ENCODE measurements at places on chromosomes 12 and 14. TPM values are rescaled to one million over a fixed set of nuclear protein-coding genes. Genes with fewer than 3 reads are reported as not detected.
A peak's percentile ranks its signal among the peaks of the same experiment; 100 is the strongest.

DNA sequence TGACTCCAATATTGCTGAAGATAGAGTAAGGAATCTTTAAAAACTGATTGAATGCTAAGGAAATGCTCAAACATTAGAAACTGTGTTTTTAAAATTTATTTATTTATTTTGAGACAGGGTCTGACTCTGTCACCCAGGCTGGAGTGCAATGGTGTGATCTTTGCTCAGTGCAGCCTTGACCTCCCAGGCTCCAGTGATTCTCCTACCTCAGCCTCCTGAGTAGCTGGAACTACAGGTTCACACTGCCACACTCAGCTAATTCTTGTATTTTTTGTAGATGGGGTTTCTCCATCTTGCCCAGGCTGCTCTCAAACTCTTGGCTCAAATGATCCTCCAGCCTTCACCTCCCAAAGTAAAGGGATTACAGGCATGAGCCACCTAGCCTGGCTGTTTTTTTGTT lies 3.3 kb upstream of the DCAF5 start:
- no peaks in the 10 kb centered on the region for H3K4me1 ChIP-seq
- no peaks in the 10 kb centered on the region for H3K36me3 ChIP-seq
- DNase-seq, result no peak
- no peak overlapping the region for H3K4me3 ChIP-seq
- H3K27me3 ChIP-seq, result no peaks in the 10 kb centered on the region

USP44 gene
- 0.93 TPM for polyA plus RNA-seq

DNA sequence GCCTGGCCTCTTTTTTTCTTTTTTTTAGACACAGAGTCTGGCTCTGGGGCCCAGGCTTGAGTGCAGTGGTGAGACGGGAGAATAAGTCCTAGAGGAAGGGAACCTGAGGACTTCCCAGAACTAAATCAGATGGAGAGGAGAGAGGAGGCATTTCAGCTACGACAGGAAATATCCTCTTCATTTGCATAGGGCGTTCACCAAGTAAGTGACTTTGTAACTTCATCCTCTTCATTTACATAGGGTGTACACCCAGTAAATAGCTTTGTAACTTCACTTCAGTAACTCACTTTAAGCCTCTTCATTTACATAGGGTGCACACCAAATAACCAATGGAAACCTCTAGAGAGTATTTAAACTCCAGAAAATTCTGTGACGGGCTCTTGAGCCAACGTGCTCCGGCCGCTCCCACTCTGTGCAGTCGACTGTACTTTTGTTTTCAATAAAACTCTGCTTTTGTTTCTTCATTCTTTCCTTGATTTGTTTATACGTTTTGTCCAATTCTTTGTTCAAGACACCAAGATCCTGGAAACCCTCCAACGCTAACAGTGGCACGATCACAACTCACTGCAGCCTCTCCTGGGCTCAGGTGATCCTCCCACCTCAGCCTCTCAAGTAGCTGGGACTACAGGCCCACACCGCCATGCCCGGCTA lies 21.4 kb upstream of the ANKRD9 start:
- peaks cover 8% of the 10 kb centered on the region for H3K4me1 ChIP-seq
- no peaks in the 10 kb centered on the region for H3K36me3 ChIP-seq

GRCh38 chr12:19901841-19902240 lies 462.5 kb downstream of the AEBP2 start:
- no peak overlapping the region for H3K27ac ChIP-seq
- no peak for DNase-seq
- H3K27me3 ChIP-seq, result no peaks in the 10 kb centered on the region
- H3K4me3 ChIP-seq, result no peak overlapping the region
- H3K36me3 ChIP-seq, result no peaks in the 10 kb centered on the region

DNA sequence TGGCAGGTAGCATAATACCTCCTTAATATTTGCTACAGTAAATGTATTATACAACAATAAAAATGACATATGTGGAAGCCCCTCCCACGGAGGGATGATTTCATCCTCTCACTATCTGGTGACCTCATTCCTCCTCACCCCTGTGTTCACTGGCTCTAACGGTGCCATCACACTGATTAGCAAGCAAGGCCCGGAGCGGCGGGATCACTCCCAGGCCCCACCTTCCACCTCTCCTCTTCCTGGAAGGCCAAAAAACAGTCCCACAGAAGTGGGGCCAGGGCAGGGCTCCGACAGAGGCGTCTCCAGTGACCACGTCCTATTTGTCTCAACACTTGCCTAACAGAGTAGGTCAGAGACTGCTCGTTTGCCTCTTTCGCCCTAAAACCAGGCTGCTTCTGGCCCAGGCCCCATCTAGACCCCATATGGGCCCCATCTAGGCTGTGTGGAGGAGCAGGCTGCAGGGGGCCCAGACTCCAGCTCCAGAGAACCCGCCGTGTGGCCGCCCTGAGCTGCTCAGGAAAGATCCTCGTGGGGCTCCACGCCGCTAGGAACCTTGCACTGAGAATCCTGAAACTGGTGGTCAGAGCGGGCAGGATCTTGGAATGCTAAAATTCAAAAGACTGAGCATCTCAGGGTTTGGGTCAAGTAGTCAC lies 3.7 kb downstream of the SELPLG start:
- no peaks in the 10 kb centered on the region for H3K27me3 ChIP-seq
- H3K27ac ChIP-seq, result no peak overlapping the region
- H3K36me3 ChIP-seq, result no peaks in the 10 kb centered on the region
- peak; percentile 55 for DNase-seq

KERA gene
- polyA plus RNA-seq, result 0.22 TPM

DNA sequence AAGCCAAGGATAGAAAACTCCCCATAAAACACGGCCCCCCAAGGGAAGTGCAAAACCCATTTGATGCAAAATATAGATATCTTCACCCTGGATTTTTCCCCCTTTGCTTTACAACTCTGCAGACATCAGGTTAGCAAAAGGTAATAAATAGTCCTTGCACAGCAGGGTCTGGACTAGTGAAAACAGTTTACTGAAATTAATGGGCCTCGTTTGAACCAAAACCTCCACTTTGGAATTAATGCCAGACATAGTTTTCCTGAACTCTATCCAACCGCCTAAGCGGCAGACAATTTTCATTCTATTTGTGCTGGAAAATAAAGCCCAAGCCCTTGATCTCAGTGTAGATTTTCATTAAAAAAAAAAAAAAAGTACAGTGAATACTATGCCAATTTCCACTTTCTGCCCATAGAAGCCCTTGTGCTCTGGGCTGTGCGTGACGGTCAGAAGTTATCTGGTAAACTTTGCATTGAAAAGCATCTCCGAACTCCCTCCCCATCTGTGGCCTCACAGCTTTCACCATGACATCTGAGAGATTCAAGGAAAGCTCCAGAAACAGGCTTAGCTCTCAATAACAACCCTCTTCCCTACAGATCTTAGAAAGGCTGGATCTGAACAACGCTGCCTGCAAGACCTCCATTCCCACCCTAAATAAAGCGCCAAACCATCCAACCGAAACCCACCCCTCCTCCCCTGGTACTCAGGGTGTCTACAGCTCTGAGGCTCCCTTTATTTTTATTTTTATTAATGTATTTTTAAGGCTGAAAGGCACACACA lies 11.0 kb upstream of the IRF2BPL start:
- no peak for DNase-seq
- peaks cover 60% of the 10 kb centered on the region for H3K4me1 ChIP-seq
- H3K27ac ChIP-seq, result peak overlapping the region; percentile 89
- peak overlapping the region; percentile 43 for H3K4me3 ChIP-seq

- H3K4me1 ChIP-seq, result no peaks in the 10 kb centered on the region
- H3K27ac ChIP-seq, result no peak overlapping the region
- H3K36me3 ChIP-seq, result no peaks in the 10 kb centered on the region
- DNase-seq, result no peak
- H3K27me3 ChIP-seq, result peaks cover 21% of the 10 kb centered on the region
These were observed 150.0 kb upstream of the CRY1 start for GRCh38 chr12:107243341-107243740.

SIRT4 gene
- 3.2 TPM for polyA plus RNA-seq

DNA sequence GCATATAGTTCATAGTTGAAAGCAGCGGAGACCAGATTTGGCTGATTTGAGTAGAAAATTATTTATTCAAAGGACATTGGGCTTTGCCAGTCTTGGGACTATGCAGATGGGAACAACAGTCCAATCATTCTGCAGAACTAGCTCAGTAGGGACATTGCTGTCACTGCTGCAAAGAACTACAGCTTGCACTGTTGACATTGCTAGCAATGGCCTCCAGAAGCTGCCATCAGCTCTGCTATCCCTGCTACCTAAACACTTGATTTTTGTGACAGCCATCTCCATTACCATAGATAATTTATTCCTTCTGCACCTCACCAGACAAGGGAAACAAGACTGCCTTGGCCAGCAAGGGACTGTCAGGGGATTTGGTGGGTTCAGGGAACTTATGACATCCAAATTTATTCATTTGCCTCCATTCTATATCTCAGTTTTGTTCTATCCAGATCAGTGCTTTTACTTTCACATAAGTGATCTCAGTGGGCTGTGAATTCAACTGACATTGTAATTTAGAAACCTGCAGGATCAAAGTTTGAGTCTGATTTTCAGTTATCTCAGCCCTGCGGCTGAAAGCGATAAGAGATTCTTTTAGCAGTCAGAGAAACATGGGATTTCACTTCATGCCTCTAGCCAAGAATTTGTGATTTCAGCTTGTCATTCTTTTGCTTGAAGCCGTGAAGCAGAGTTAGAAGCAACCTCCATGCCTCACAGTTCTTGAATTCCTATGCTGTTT lies 136.7 kb upstream of the FBXO33 start:
- DNase-seq, result no peak
- no peaks in the 10 kb centered on the region for H3K27me3 ChIP-seq
- H3K4me1 ChIP-seq, result no peaks in the 10 kb centered on the region
- H3K4me3 ChIP-seq, result no peak overlapping the region
- H3K27ac ChIP-seq, result no peak overlapping the region

DNA sequence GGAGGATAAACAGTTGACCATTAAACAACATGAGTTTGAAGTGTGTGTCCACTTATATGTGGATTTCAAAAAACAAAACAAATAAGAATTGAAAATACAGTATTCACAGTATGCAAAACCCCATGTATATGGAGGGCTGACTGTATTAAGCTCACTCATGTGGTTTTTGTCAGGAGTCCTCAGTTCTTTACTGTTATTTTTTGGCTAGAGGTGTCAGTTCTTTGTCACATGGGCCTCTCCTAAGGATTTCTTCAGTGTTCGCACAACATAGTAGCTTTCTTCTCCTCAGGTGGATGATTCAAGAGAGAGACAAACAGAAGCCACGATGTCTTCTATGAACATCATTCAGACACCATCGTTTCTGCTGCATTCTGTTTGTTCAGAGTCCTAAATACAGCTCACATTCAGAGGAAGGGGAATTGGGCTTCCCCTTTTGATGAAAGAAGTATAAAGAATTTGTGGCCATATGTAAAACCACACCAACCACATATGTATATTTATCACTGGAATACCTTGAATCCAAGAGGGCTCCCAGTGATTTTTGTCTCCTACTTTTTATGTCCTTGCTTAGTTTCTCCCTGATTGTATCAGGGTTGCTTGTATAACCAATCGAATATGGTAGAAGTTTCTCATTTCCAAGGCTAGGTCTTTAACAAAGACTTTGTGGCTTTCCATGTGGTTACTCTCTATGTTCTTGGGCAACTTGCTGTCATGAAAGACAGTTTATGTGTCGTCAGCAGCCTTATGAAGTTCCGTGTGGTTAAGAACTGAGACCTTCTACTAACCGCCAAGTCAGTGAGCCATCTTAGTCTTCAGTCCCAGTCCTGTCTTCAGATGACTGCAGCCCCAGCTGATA lies 18.9 kb downstream of the MNAT1 start:
- H3K36me3 ChIP-seq, result no peaks in the 10 kb centered on the region
- H3K4me3 ChIP-seq, result no peak overlapping the region
- H3K27ac ChIP-seq, result no peak overlapping the region
- DNase-seq, result no peak

DNA sequence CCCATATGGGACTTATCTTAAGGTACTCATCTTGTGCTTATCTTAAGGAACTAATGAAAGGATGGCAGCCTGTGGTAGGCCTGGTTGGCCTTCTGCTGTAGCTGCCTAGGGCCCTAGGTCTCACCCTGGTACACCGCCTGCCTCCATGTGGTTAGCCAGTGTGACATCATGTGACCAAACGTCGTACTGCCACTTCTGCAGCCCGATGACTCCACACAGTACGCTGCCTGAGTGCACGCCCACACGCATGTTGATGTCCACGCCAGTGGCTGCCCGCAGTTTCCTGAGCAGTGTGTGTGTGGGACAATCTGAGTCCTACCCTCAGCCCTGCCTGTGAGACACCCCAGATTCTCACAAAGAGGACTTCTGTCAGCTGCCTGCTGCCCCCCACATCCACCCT lies 5.1 kb downstream of the ADCY4 start:
- H3K4me3 ChIP-seq, result no peak overlapping the region
- no peak for DNase-seq
- no peak overlapping the region for H3K27ac ChIP-seq
- H3K27me3 ChIP-seq, result peaks cover 25% of the 10 kb centered on the region

DNA sequence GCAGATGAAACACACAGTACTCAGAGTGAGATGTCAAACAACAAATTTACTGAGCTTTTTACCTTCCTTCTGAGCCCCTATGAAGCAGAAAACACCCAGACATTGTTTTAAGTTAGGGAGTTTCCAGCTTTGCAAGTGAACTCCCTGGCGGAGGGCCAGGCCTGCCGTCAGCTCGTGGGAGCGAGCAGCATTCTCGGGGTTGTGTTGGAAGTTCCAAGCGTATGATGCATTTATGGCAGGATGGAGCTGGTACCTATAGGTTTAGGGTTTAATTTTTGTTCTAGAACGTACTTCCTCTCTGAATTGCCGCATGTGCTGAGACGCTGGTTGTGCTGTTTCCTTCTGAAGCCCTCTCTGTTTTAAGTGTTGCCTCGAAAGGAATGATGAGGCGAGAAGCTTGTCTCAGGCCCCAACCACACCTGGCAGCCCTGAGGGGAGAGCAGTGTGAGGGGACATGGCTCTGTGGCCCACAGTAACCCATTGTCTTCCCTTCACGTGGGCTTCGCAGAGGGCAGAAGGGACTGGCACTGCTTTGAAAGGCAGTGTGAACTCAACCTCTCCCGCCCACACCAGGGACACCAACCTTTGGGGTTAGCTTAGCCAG lies 76.6 kb downstream of the SSPN start:
- no peaks in the 10 kb centered on the region for H3K27me3 ChIP-seq
- peak; percentile 70 for DNase-seq
- peaks cover 49% of the 10 kb centered on the region for H3K4me1 ChIP-seq

GRCh38 chr14:93901813-93902212 lies 25.3 kb upstream of the FAM181A start:
- no peaks in the 10 kb centered on the region for H3K36me3 ChIP-seq
- no peak for DNase-seq
- no peak overlapping the region for H3K4me3 ChIP-seq
- H3K27me3 ChIP-seq, result no peaks in the 10 kb centered on the region
- H3K27ac ChIP-seq, result no peak overlapping the region

DNA sequence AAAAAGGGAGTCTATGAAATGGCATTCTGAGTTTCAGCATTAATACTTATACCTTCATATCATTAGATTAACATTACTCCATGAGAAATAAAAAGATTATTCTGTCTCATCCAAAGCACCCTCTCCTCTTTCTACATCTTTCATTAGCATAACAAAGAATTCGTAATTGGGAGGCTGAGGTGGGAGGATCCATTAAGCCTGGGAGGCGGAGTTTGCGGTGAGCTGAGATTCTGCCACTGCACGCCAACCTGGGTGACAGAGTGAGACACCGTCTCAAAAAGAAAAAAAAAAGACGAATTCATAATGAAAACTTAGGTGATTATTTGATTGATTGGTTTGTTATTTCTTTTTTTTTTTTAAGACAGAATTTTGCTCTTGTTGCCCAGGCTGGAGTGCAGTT lies 1.8 kb upstream of the CDK17 start:
- no peak for DNase-seq
- peaks cover 5% of the 10 kb centered on the region for H3K4me1 ChIP-seq
- H3K27me3 ChIP-seq, result no peaks in the 10 kb centered on the region
- no peak overlapping the region for H3K27ac ChIP-seq

- H3K36me3 ChIP-seq, result peaks cover 36% of the 10 kb centered on the region
- H3K4me3 ChIP-seq, result no peak overlapping the region
- H3K27ac ChIP-seq, result no peak overlapping the region
These were observed 85.4 kb downstream of the BCL2L14 start for GRCh38 chr12:12156116-12156515.

Measured in large intestine (tissue), 12 donors.